ENCODE measurements at places on chromosomes 3 and 15.
A peak's percentile ranks its signal among the peaks of the same experiment; 100 is the strongest.

DNA sequence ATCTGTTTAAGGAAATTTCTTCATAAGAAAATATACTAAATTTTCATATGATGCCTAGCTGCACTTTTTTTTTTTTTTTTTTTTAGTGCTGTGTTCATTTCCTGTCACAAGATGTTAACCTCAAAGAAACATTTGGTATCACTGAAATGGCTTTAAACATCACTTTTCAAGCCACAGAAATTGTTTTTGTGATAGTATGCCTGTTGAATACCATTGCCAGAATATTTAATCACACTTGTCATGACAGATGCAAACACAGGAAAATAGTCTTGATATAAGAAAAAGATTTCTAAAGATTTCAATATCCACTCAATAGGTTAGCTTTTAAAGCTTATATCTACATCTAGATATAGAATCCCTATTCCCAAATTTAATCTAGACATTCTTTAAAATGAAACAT, 608.5 kb upstream of the AGTR1 start:
- no peak for DNase-seq

- DNase-seq = no peak
Measured at GRCh38 chr3:45064512-45065372, 38.6 kb downstream of the CLEC3B start.

DNA sequence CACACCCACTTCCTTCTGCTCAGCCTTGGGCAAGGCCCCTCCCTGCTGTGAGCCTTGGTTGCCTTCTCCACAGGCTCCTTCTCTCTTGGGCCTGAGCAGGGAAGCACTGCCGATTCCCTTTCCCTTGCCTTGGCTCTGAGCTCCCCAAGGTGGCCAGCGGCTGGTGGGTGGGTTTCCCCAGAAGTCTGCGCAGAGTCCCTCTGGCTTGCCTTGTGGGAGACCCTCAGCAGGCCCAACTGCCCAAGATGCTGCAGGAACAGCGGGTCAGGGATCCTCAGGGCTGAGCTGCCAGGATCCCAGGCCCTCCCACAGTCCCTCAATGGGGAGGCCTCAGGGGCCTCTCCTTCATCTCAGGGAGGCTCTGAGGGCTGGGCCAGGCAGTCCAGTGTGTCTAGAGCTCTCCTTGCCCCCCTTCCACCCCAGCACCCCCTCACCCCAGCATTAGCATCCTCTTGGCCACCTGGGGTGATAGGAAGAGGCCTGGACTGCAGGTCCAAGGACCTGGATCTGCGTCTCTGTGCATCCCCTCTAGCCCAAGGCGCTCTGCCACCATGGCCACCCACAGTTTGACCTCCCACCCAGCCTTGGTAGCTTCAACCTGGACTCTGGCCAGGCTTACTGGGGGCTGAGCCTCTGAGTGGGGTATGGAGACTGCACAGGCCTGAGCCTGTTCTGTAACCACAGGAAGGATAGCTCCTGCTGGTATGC, 68.6 kb downstream of the EXOG start:
- no peak for DNase-seq

GRCh38 chr15:82307714-82308081, 41.6 kb downstream of the GOLGA6L10 start:
- no peak for DNase-seq

- no peak for DNase-seq
Measured at GRCh38 chr3:141240687-141241615, 9.3 kb downstream of the PXYLP1 start.

DNA sequence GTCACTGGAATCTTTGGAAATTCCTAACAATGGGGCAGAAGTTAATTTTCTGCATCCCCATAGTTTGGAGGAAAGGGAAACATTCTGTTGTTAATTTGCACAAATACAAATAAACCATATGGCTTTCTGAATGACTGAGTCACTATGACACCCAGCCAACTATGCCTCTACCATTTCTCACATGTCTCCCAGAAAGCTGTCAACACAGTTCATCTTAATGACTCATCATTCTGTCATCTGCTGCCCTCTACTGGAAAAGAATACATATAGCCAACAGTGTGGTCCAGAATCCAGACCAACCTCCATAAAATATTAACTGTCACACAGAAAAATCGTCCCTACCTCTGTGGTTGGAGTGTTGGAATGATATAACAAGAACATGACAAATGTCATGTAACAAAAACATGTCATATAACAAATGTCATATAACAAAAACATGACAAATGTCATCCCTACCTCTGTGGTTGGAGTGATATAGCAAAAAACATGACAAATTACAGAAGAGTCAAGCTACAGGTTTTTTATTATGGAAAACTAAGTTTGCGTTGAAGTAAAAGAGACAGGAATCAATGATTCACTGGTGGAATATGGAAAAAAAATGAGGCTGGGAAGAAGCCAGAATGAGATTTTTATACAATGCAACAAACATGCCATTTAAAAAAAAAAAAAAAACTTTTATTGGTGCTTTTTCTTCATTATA, 47.7 kb upstream of the GYG1 start:
- peak; percentile 95 for DNase-seq

DNA sequence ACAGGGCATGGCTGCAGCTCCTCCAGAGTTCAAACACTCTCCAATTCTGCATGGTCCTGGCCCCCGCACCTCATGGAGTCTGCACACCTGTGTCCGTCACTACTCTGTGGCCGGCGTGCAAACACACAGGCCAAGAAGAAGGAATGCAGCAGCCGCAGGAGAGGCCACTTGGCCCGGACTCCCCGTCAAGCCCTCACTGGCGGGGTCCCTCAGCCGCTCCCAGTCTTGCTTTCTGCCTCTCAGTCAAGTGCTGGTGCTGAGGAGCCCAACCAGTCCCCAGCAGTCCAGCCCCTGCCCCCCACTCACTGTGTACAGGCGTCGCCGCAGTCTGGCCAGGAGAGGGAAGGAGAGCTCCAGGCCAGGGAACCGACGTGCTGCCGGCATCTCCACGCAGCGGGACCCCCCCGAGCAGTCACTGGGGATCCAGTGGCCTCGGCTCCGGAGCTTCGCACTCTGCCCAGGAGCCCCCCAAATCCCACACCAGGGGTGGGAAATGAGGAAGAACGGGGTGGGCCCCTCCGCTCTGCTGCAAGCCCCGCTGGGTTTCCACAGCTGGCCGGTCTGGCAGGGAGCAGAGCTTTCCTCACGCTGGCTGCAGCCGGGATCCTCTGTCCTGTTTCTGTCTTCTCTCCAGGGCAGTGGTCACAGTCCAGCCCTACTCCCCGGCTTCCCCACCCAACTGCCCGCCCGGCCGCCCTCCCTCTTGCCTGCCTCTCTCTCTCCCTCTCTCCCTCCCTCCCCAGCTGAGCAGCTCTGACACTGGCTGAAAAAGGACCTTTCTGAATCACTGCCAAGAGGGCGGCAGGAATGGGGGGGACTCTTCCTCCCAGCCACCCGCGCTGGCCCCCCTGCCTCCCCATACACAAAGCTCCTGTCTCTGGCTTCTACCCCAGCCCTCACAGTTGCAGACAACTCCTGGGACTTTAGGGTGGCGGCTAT, 16.0 kb downstream of the TNK2 start:
- DNase-seq = peak; percentile 81

DNA sequence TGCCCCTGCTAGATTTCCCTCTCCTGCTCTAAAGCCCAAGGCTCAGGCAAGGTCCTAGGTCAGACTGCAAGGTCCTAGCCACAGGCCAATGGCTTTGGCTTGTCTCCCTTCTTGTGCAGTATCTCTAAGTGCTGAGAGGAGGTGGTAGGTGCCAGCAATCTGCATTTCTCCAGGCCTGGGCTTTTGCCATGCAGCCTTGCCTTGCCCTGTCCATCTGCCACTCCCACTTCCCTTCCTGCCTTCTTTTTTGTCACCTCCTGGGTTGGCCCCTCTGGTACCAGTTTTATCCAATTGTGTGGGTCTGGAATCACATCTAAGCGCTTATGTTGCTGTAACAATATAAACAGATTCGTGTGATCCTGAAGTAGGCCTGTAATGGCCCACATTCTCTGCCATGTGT, 109.9 kb downstream of the MYRIP start:
- no peak for DNase-seq

DNA sequence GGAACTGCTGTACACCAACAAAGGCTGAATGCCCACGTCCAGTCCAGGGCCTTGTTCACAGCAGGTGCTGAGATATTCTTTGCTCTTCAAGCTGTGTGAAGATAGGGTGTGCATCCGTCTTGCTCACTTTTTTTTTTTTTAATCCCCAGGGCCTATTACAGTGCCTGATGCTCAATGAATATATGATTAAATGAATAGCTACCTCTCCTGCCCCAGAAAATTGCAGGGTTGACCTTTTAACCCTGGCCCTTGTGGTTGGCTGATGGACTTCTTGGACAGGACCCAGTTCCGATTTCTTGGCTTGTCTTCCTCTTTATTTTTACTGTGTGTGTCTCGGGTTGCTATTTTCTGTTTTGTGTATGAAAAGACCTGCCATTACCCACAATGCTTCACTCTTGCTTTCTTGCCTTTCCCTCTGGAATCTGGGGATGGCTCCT, 2.9 kb upstream of the FYTTD1 start:
- no peak for DNase-seq

GRCh38 chr15:85810075-85810474, 15.3 kb upstream of the KLHL25 start:
- no peak for DNase-seq

DNA sequence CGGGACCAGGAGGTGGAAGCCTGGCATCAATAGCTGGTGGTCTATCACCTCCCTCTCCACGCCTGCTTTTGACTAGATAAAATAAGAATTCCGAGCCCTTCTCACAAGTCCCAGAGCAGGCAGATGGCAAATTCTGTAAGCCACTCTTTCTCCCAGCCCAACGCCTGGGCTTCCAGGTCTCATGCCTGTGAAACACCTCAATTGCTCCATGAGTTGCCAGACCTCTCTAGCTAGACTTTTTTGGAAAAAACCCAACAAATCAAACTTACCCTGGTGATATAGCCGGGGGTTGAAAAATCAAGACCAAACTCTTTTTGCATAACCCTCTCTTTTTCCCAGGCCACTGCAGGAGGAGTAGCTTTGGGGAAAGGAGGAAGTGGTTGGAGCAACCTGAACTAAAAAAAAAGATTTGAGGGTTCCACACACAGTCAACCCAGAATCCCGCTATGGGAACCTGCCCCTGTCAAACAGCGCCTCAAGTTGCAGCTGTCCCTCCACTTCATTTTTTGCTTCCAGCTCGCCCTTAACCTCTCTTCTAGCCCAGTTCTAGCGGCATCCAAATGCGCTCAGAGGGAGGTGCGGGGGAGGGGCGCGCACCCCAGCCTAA, 7.0 kb downstream of the BHLHE40 start:
- DNase-seq = no peak

- no peak for DNase-seq
Measured at GRCh38 chr3:17911986-17912760, 169.7 kb upstream of the TBC1D5 start.

DNA sequence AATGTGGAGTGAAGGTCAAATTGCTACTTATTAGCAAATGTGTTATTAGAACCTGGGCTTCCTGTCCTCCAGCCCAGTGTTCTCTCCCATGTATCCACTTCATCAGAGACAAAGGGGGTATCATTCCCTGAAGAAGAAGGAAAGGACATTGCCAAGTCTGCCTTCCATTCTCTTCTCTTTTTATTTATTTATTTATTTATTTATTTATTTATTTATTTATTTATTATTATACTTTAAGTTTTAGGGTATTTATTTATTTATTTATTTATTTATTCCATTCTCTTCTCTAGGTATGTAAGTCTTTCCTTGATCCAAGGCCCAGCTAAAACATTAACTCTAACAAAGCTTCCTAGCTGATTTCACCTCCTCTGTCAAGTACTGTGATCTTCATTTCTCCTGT, 277.8 kb upstream of the DNAJC19 start:
- no peak for DNase-seq

DNA sequence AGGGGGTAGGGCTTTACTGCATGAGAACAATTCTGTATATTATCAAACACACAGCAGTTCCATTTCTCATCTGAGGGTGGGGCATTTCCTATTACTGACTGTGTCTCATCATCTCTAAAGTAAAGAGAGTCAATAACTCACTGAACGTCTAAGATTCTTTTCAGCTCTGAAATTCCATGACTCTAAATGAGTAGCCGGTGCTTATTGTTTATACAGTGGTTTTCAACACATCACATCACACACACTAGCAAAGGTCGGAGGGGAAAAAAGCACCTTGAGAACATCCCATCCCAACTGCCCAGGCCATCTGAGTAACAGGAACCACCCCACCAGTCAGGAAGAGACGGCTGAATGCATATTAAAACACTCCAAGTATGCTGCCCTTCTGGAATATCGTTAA, 196.0 kb downstream of the SUCLG2 start:
- DNase-seq = no peak

All from brain (organoid and tissue), 16 donors.